ENCODE measurements at places on chromosomes 7 and 10.

DNA sequence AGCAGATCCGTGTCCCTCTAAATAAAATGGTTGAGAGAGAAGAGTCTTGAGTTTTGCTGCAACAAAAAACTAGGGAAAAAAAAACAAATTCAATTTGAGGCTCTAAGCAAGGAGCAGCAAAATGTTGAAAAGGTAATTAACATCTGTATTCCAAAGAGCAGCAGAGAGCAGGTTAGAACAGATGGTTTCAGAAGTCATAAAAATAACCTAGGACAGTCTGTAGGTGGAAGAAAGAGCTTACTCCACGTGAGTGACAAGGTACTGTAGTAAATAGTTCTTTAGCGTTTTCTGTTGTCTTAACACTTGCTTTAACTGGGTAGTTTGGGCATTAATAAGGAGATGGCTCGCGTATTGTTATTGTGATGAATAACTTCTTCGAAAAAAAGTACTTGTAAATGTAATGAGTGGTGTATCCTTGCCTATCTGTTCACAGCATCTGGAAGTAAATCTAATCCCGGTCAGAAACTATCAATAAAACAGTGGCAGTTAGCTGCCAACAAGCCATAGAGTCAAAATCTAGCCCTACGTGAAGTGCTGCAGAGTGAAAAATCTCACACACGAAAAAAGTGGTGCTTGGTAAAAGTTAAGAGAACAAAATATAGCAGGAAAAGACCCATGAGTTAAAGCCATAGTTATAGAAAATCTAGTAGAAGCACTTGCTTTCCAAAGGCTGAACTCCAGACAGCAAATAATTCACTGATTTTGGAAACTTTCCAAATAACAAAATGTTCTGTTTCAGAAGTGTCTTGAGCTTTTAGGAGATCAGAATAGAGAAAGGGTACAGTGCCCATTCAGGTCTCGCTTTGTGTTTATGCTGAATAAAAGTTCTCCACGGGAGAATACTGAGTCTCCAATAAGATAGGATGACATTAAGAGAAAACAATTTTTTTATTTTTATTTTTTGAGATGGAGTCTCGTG, 49.3 kb upstream of the PARD3 start:
- no peak for DNase-seq

DNA sequence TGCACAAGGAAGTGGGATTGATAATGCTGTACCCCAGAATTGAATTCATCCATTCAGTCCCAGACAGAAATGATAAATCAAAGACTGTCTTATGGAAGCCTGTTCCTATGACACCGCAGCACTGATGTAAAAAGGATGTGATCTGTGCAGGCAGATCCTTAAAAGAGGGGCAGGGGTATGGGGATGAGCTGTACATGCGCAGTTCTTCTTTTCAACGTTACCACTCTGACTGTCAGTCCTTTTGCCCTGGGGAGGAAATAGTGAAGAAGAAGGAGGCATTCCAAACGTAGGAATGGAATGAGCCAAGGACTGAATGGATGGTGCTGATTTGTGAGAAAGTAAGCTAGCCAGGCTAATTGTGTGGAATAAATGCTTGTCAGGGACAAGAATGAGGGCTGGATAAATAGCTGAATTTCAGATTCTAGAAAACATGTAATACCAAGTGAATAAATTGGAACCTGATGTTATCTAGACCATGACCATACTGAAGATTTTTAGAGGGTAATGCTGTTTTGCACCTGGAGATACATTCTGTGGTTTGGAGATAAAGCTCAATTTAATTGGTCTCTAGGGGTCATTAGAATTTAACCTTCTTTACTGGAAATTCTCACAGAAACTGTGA, 509.3 kb downstream of the SORCS3 start:
- DNase-seq, result no peak

- DNase-seq, result no peak
Observed at GRCh38 chr10:129074939-129075338, 392.1 kb upstream of the MGMT start.

DNA sequence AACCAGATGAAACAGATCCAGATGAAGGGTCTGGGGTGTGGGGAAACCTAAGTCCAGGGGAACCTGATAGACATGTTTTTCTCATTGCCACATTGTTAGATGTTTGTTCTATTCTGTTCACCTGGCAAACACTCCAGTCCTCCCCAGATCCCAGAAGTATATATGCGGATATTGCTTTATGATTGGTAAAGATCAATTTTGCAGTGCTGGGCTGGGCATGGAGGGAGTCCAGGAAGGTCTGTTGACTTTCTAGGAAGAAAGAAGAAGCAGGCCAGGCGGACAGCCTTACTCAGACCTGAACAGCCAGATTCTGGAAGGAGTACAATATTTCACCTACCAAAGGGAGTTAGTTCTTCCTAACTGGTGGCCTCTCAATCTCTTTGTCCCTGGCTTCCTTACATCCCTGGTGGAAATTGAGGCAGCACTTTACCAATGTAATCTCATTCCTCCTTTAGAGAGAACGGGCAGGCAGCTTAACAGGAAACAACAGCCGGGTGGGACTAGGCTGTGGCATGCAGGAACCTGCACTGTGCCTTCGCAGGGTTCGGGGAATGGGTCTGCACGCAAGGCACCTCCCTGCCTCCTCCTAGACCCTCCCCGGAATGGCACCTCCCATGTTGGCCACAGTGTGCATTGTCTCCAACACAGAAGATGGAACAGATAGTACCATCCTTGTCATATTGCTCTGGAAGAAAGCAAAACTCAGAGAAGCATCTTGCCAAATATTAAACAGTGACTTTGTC, 930 bp downstream of the GIMAP6 start:
- DNase-seq, result no peak

DNA sequence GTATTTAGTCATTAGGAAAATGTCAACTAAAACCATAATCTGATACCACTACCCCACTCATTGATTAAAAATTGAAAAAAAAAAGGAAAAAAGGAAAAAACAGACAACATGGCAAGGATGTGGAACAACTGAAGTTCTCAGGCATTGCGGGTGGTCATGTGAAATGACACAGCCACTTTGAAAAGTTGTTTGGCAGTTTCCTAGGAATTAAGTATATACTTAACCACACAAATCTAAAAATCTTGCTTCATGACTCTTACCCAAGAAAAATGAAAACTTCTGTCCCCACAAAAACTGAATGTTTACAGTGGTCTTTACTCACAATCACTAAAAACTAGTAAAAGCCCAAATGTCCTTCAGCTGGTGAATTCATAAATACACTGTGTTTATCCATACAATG, 254.5 kb downstream of the AHR start:
- no peak for DNase-seq

GRCh38 chr10:31072451-31072850, 40.8 kb upstream of the ZNF438 start:
- no peak for DNase-seq

DNA sequence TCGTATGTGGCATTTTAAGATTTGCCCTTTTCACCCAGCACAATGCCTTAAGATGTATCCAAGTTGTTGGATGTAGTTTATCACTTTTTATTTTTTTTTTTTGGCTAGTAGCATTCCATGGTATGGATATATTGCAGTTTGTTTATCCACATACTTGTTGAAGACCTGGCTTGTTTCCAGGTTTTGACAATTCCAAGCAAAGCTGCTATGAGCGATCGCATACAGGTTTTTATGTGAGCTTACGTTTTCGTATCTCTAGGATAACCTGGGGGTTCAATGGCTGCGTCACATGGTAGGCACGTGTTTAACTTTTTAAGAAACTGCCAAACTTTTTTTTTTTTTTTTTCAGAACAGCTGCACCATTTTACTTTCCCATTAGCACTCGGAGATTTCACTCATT, 32.2 kb downstream of the BAIAP2L1 start:
- DNase-seq, result no peak

DNA sequence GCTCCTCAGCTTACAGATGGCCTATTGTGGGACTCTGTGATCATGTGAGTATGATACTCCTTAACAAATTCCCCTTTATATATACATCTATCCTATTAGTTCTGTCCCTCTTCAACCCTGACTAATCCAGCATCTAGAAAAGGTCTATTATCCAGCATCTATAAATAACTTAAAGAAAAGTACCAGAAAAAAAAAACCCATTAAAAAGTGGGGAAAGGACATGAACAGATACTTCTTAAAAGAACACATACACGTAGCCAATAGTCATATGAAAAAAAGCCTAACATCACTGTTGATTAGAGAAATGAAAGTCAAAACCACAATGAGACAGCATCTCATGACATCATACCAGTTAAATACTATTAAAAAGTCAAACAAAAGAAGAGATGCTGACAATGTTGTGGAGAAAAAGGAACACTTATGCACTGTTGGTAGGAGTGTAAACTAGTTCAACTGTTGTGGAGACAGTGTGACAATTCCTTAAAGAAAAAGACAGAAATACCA, 549.5 kb upstream of the GRM3 start:
- DNase-seq, result no peak

DNA sequence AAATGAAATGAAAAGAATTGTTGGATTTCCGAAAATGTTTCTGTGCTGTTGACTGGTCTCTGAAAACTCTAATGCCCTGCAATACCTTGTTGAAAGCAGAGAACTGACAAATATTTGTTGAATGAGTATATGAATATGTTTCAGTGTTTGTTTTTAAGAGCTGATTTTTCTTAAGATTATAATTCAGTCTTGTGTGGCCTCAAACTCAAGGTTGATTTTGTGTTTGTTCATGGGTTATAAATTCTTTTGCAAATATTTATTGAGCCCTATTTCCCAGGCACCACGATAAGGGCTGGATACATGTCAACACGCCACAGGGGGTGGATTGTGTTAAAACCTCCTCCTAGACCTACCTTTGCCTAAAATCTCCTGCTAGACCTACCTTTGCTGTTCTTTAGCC, 203.9 kb upstream of the PLPP4 start:
- no peak for DNase-seq

DNA sequence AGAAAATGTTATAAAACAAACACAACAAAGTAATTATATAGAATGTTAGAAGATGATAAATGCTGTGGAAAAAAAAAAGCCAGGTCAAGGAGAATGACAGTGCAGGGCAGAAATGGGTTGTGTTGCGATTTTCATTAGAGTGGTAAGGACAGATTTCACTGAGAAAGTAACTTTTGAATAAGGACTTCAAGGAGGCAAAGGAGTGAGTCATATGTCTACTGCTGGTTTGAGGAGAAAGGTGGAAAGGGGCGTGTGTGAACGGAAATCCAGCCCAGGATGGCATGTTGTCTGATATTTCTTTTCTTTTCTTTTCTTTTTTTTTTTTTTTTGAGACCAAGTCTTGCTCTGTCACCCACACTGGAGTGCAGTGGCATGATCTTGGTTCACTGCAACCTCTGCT, 12.3 kb upstream of the DLD start:
- no peak for DNase-seq

- DNase-seq, result no peak
Observed at GRCh38 chr10:1850971-1851527, 113.7 kb upstream of the ADARB2 start.

Measured in substantia nigra (tissue), 51 donors.